ENCODE measurements at places on chromosomes 3 and 15.

GRCh38 chr3:5806192-5806591, 618.7 kb downstream of the EDEM1 start:
- DNase-seq: no peak

- no peak for DNase-seq
These were observed 17.6 kb downstream of the RSRC1 start for GRCh38 chr3:158127250-158128219.

- no peak for DNase-seq
These were observed 4.5 kb downstream of the IL17RB start for GRCh38 chr3:53850895-53851294.

GRCh38 chr3:83523470-83524073, 1435.2 kb upstream of the CADM2 start:
- no peak for DNase-seq

GRCh38 chr15:67479781-67480505, 41.0 kb upstream of the C15orf61 start:
- DNase-seq: no peak

GRCh38 chr15:34813446-34814190, 18.3 kb upstream of the ACTC1 start:
- no peak for DNase-seq

GRCh38 chr3:177196456-177197040, 734 bp downstream of the TBL1XR1 start:
- no peak for DNase-seq

- DNase-seq: peak; percentile 43
These were observed 70.4 kb downstream of the CPN2 start for GRCh38 chr3:194280777-194281176.

- no peak for DNase-seq
These were observed 4.0 kb downstream of the TNFAIP8L3 start for GRCh38 chr15:51090753-51091152.

GRCh38 chr3:108450444-108450843, 60.0 kb downstream of the MYH15 start:
- DNase-seq: no peak
